HepG2 (cell line): ENCODE measurements at places on chromosomes 7 and 10. TPM values are rescaled to one million over a fixed set of nuclear protein-coding genes. Genes with fewer than 3 reads are reported as not detected.

DNA sequence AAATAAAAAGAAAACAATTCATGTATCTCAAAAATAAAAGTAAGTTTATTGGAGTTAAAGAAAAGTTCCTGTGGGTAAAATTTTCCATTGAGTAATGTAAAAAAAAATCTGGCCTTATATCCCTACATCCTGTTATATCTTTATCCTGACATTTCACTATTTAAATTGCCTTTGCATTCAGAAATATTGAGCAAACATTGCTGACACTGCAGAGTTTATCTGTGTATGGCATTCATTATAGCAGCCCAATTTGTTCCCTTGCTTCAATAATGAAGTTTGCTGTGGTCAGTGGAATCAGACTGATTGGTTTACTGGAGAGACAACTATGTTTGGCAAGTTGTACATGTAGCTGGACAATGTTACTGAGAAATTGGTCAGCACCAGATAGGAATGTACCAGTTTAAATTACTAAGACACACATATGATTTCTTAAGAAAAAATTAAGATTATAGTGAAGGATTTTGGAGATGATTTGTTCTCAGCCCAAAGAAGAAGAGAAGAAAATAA, 271.7 kb downstream of the ANKRD7 start:
- H3K4me3 ChIP-seq = no peak overlapping the region
- H3K27me3 ChIP-seq = no peaks in the 10 kb centered on the region
- no peaks in the 10 kb centered on the region for H3K4me1 ChIP-seq
- no peak overlapping the region for H3K27ac ChIP-seq
- H3K36me3 ChIP-seq = no peaks in the 10 kb centered on the region

GRCh38 chr10:4373612-4374011, 452.4 kb upstream of the AKR1E2 start:
- H3K4me3 ChIP-seq = no peak overlapping the region
- H3K4me1 ChIP-seq = no peaks in the 10 kb centered on the region
- H3K27ac ChIP-seq = no peak overlapping the region
- no peak for DNase-seq
- no peaks in the 10 kb centered on the region for H3K36me3 ChIP-seq

CNTNAP2 gene
- 0.40 and 0.42 TPM in 2 replicates for total RNA-seq

GRCh38 chr7:132579260-132579899, 3.1 kb upstream of the PLXNA4 start:
- H3K27ac ChIP-seq = no peak overlapping the region
- no peak overlapping the region for H3K4me3 ChIP-seq
- H3K36me3 ChIP-seq = no peaks in the 10 kb centered on the region
- H3K27me3 ChIP-seq = peaks cover 43% of the 10 kb centered on the region

GRCh38 chr7:123131140-123131539, 68.6 kb downstream of the SLC13A1 start:
- H3K27me3 ChIP-seq = no peaks in the 10 kb centered on the region; the same call in 1 of the 2 replicates
- H3K4me1 ChIP-seq = no peaks in the 10 kb centered on the region
- no peak for DNase-seq
- no peaks in the 10 kb centered on the region for H3K36me3 ChIP-seq

TMEM130 gene
- not detected in 2 replicates for total RNA-seq

DNA sequence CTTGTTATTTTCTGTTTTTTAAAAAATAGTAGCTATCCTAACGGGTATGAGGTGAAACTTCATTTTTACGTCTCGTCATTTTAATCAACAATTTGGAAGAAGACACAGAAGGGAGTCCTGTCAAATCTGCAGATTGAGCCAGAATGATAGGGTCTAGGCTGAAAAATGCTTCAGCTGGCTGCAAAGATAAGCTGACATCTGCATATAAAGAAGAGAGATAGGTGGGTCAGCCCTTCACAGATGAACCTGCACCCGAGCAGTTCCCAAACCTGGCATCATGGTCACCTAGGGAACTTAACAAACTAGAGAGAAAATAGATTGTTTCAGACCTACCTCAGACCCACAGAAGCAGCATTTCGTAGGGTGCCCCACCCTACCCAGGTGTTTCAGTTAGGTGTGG, 35.2 kb upstream of the BMPR1A start:
- no peaks in the 10 kb centered on the region for H3K36me3 ChIP-seq
- no peak overlapping the region for H3K27ac ChIP-seq
- no peak for DNase-seq
- H3K27me3 ChIP-seq = no peaks in the 10 kb centered on the region; the same call in 1 of the 2 replicates
- H3K4me3 ChIP-seq = no peak overlapping the region
- peaks cover 8% of the 10 kb centered on the region for H3K4me1 ChIP-seq

TUBB8 gene
- 0.24 and 0.31 TPM in 2 replicates for total RNA-seq

- no peaks in the 10 kb centered on the region for H3K4me1 ChIP-seq
- no peak for DNase-seq
- no peaks in the 10 kb centered on the region for H3K27me3 ChIP-seq
- no peaks in the 10 kb centered on the region for H3K36me3 ChIP-seq
Measured at GRCh38 chr7:115734641-115735040, 295.9 kb downstream of the TFEC start.
